ENCODE measurements at places on chromosomes 5 and 9.
A peak's percentile ranks its signal among the peaks of the same experiment; 100 is the strongest.

DNA sequence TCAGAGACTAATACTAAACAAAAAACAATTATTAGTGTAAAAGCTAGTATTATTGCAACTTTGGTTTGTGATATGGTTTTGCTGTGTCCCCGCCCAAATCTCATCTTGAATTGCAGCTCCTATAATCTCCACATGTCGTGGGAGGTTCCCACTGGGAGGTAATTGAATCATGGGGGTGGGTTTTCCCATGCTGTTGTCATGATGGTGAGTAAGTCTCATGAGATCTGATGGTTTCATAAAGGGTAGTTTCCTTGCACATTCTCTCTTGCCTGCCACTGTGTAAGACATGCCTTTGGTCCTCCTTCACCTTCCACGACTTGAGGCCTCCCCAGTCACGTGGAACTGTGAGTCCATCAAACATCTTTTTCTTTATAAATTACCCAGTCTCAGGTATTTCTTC, 325.9 kb upstream of the DAB2 start:
- DNase-seq, result no peak

DNA sequence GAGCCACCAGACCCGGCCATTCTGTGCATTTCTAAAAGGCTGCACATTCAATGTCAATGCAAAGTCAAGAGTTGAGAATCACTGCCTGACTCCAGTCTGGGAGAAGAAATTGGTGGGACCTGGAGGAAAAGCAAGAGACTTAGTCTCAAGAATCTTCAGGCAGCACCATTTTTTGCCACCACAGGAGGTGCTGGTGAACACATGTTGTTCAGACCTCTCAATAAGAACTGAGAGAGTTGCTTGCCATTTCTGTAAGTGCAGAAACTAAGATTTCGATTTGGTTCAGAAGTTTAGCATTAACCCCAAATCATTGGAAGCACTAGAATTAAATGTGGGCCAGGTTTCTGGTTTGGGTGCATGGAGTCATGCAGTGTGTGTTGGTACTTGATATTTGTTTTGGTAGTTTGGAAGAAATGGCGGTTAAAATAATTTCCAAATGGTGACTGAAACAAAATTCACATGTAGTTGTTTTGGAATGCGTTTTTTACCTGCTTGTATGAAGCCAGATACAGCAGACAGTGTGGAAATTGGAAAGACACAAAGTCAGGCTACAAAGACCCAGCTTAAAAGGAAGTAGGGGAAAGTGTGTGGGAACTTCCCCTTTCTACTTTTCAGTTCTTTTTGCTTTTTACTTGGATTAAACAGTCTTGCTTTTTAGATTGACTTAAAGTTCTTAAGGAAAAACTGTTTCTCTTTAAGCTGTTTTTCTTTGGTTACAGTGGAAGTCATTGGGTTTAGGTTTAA, 20.4 kb downstream of the PDE8B start:
- no peak for DNase-seq

DNA sequence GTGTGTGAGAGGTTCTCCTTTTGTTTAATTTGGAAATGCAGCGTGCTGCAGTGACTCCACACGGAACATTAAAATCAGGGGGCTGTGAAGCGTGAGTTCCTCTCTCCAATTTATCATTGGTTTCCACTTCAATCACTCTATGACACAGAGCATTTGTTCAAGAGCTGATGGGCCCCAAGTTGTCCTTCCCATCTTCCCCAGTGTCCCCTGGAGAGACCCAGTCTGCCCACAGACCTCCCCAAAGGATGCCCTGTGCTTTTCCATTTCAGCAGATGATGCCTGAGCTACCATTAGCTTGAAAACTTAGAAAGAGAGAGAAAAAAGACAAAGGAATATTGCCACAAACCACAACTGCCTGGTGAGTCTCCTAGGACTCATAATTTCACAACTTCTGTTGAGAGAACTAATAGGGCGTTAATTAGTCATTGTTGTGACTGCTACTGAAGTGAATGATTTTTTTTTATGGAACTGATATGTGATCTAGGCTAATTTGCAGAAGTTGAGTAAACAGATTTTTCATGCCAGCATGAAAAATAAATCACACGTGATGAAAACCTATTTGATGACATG, 772.7 kb downstream of the SEMA5A start:
- DNase-seq, result no peak

GRCh38 chr9:21817176-21817575, 14.7 kb downstream of the MTAP start:
- peak; percentile 63 for DNase-seq

DNA sequence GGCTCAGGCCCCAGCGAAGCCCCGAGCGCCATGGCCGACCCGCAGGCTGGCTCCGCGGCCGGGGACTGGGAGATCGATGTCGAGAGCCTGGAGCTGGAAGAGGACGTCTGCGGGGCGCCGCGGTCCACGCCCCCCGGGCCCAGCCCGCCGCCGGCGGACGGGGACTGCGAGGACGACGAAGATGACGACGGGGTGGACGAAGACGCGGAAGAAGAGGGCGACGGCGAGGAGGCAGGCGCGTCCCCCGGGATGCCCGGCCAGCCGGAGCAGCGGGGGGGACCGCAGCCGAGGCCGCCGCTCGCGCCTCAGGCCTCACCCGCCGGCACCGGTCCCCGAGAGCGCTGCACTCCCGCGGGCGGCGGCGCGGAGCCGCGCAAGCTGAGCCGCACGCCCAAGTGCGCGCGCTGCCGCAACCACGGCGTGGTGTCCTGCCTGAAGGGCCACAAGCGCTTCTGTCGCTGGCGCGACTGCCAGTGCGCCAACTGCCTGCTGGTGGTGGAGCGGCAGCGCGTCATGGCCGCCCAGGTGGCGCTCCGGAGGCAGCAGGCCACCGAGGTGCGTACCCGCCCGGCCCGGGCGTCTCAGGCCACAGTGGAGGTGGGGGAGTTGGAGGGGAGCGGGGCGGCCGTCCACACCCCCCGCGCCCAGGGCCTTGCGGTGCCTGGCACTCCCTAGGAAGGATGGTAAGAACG, 1.6 kb downstream of the DMRT2 start:
- no peak for DNase-seq

DNA sequence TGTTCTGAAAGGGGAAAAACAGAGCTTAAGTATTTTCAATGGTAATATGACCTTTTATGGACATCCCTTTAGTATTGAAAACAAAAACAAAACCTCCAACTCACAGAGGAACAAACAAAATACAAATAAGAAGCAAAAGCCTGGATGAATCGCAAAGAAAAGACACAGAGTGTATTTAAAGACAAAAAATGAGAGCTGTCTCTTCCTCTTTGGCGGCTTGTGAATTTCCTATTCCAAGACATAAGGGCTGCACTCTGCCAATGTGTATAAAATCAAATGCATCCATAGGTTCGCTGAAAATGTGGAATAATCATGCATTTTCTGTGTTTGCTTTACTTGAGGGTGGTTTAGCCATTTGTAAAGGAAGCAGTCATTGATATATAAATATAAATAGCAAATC, 739.3 kb upstream of the ZNF608 start:
- no peak for DNase-seq

DNA sequence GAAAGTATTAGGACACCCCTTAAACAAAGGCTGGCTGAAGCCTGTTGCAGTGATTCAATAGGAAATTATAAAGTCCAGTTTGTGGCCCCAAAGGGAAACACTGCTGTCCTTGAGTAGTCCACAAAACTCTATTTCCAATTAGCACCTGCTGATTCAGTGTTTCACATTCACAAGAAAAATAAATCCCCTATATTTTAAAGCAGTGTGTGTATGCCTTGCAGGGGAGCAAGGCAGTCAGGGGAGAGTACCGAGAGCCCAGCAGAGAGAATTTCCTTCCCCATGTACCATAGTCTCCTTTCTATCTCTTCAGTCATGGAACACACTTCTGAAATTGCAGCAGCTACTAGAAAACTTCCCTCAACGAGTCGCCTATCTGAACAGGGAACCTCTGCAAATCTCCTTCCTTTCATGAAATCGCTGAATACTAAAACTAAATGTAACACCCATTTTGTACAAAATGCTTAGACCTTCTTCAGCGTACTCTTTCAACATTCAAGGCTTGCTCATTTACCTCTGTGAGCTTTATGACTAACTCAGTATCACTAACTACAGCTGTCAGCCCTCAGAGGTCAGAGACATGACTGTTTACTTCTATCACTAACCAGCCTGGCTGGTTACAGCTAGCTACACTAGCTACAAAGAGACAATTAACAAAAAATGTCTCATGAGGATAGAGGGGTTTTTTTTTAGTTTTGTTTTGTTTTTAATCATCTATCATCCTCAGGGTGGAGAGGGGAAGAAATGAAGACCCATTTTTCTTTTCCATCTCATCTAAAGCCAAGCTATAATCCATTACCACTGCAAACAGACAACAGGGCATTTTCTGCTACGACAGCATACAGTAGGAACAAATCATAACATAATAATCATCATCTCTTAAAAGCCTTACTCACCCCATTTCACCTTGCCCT, 188.7 kb downstream of the EBF1 start:
- DNase-seq, result no peak

GRCh38 chr5:111461255-111461671, 51.1 kb downstream of the STARD4 start:
- no peak for DNase-seq

- no peak for DNase-seq
Observed at GRCh38 chr5:6583049-6583880, 49.6 kb downstream of the NSUN2 start.

DNA sequence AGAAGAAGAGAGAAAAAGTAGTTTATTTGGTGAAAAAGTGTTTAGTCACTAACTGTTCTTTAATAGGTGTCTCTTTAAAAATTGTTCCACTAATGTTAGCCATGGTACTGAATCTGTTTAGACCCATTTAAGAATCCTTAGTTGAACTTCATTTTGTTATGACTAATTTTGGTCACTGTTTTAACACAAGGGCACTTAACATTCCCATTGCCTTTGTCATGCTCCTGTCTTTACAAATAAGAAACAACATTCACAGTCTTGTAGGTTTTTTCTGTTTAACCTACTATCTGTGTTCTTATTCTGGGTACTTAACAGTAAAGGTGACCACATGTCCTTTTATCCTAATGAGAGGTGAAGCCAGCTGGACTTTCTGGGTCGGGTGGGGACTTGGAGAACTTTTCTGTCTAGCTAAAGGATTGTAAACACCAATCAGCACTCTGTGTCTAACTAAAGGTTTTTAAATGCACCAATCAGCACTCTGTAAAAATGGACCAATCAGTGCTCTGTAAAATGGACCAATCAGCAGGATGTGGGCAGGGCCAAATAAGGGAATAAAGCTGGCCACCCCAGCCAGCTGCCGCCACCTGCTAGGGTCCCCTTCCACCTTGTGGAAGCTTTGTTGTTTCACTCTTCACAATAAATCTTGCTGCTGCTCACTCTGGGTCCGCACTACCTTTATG, 116.7 kb downstream of the WDR70 start:
- DNase-seq, result peak; percentile 53

DNA sequence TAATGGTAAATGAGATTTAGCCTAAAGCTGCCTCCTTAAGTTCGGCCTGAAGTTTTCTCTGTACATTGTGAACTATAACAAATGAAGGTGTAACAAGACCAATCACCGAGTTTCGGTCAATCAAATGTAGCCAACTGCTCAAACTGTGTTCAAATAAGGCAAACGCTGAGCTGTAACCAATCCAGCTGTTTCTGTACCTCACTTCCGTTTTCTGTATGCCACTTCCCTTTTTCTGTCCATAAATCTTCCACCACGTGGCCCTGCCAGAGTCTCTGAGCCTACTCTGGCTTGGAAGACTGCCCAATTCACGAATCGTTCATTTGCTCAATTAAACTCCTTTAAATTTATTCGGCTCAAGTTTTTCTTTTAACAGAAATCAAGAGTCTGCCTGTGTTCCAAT, 193.5 kb upstream of the KLF9 start:
- no peak for DNase-seq

- no peak for DNase-seq
Observed at GRCh38 chr9:71719562-71719961, 48.8 kb downstream of the CEMIP2 start.

- no peak for DNase-seq
Observed at GRCh38 chr5:68843624-68844364, 250.0 kb upstream of the SLC30A5 start.

GRCh38 chr9:37540634-37541033, 35.5 kb downstream of the FBXO10 start:
- DNase-seq, result no peak

DNA sequence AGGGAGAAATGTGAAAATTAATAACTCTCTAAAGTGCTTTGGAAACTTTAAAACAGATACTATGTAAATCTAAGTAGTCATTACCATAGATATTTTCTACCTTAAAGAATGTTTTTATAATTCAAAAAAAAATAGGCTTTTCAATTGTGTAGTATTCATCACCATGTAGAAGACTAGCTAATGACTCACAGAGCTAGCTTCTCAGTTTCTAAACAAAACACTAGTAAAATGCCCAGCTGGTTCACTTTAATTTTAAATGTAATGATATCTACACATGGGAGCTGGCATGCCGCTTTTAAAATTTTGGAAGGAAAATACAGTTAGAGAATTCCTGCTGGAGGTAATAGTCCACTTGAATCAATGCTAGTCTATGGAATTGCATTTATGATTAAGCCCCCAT, 509.8 kb downstream of the CSNK1G3 start:
- no peak for DNase-seq

DNA sequence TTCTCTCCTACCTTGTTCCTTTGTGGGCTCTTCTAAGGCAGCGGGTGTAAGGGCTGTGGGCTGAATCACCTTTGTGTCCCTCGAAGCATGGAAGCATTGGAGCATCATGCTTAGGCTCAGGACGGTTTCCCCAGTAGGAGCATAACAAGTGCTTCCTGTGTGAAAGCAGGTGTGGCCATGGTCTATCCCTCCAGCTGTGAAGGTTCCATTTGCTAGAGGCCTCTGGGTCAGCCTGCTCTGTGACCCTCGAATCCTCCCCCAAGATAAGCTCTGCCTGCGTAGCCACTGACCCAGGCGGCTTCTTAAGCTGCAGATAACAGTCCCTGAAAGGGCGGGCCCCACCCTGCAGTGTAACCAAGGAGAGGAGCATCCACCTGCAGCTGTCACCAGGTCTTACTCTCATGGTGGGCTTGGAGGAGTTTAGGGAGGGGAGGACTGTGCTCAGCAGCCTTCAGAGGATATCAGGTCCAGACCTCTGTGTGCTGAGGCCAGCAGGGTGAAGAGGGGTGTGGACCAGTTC, 8.4 kb upstream of the NDST1 start:
- no peak for DNase-seq

- no peak for DNase-seq
Observed at GRCh38 chr5:166004006-166004405, 2287.4 kb upstream of the WWC1 start.
